ENCODE measurements at places on chromosomes 2 and 18.
A peak's percentile ranks its signal among the peaks of the same experiment; 100 is the strongest.

GRCh38 chr2:203786549-203787351 lies 80.3 kb downstream of the CD28 start:
- no peak for DNase-seq

- DNase-seq: no peak
Measured at GRCh38 chr2:142866426-142866825, 11.0 kb upstream of the KYNU start.

DNA sequence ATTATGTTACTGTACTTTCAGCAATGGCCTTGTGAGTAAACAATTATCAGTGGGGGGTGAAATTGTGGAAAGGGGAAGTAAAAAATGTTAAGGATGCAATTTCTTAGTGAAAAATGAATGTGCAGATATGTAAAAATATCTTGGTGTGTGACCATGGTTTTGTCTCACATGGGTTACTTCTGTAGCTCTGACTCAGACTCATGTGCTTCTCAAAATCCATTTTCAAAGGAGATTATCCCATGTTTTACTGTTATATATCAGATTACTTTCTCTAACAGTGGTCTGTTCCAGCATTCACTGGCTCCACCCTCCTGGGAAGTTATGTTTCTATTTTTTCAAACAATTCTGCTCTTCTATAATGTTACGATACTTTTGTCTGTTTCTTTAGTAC lies 298.2 kb upstream of the COL3A1 start:
- no peak for DNase-seq

DNA sequence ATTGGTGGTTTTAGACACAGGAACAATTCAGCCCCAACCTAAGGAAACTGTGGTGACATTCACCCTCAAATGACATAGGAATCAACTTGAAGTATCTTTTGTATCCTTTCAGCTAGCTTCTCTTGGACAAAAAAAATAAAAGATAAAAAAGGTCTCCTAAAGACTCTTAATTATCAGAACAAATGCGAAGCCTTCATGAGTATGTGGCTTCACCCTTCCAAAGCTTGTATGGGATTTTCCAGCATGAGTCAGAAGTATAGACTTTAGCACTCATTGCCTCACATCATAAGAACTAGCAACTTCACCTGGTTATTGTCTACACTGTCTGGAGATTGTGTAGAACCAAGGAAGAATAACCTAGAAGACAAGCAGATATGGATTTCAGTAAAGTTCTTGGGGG lies 135.4 kb downstream of the LAMA3 start:
- no peak for DNase-seq

DNA sequence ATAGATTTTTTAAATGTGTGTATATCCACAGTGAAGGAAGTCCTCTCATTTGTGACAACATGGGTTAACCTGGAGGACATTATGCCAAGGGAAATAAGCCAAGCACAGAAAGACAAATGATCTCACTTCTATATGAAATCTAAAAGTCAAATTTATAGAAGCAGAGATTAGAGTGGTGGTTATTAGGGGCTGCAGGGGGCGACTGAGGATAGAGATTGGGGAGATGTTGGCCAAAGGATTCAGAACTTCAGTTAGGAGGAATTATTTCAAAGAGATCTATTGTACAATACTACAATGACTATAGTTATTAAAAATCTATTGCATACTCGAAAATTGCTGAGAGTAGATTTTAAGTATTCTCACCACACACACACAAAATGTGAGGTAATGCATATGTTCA lies 252.4 kb upstream of the SLC39A10 start:
- DNase-seq: no peak

DNA sequence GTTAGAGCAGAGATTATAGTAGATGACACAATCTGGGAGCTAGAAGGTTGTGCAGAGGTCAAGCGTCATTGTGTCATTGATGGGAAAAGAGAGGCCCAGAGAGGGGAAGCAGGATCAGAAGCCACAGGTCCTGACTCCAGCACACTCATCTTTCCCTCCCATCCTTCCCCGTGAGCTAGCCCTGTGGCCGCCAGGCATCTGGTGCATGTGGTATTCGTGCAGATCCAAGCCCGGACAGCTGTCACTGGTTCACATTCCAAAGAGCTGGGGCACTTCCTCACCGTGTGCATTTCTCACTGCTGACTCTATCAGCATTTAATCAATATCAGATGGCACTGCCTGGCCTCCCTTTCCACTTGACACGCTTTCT lies 94.1 kb upstream of the THOC1 start:
- DNase-seq: no peak

DNA sequence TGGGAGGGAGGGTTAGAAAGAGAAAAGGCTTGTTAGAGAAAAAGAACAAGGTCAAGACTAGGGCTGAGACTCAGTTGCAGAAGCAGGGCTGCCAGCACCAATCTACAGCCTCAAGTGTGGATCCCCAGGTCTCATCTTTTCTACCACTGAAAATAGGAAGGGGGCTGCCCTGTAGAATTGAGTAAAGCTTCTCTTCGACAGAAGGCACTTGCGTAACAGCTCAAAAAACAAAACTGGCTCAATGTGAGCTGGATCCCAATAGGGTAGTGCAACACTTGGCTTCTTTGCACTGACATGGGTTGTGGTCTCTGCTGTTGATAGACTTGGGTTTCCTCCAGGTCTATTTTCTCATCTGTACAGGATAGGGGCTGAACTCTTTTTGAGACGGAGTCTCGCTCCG lies 1.8 kb upstream of the MPV17 start:
- no peak for DNase-seq

- DNase-seq: no peak
Measured at GRCh38 chr2:138522556-138522955, 21.0 kb downstream of the SPOPL start.

GRCh38 chr2:196403471-196403870 lies 232.1 kb upstream of the STK17B start:
- no peak for DNase-seq

DNA sequence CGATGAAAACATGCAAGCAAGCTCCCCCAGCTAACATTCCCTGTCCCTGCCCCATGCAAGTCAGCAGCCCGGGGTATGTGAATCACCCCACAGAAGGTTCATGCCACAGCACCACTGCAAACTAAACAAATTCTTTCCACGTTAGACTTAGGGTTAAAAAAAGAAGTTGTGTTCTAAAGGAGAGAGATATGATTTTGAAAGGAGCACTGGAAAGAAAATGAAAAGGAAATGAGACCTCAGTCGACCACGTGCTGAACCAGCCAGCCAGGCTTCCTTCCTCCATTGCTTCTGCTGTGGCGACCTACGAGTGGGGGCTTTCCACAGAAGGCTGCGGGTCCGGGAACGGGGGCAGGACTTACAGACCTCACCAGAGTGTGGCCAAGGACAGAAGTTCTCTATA lies 52.0 kb downstream of the ARL4C start:
- DNase-seq: no peak

GRCh38 chr2:98457045-98457696 lies 12.5 kb downstream of the INPP4A start:
- no peak for DNase-seq

GRCh38 chr18:62944454-62944853 lies 229.1 kb downstream of the PHLPP1 start:
- DNase-seq: no peak

DNA sequence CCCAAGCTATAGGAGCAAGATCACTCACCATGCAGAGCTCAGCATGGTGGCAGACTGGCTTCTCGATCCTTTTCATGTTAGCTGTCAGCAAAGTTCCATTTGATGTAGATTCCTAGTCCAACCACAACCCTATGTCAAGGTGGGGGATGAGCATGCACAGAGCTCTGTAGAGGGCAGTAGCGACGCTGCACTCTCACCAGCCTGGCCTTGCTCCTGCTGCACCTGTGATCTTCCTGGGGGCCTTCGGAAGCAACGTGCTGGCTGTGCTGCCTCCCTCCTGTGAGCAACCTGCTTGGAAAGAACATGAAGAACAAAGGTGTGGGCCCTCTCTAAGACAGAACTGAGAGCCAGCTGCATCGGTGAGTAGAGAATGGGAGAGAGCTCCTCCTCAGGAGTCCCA lies 479.4 kb upstream of the MYT1L start:
- no peak for DNase-seq

DNA sequence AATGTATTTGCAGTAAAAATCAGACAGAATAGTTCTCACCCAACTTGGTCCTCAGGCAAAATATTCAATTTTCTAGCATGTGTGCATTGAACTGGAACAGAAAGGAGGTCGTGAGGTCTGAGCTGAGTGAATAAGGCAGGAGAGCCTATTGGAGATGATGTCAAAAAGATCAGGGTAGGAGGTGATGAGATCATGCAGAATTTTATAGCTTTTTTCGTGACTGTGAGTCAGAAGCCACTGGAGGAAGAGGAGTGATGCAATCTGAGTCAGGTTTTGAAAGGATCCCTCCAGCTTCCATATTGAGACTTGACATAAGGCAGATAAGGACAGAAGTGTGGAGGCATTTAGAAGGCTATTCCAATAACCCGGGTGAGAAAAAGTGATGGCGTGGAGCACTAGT lies 299.5 kb upstream of the SOX11 start:
- DNase-seq: no peak

DNA sequence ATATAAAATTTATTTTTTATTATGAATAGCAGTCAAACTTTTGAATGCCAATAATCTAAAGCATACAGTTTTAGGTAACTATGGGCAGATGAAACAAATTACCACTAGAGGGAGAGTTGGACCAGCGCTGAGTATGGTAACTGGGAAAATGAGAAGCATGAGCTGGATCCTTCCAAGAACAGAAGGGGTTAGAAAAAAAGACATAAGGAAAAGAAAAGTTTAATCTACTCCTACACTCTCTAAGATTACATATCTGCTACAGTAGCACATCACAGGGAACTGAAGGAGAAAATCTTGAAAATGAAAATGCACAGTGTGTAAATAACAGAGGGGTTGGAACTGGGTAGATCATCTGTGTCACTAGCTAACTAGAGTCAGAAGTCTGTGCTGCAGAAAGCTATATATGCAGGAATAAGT lies 15.5 kb downstream of the REG3G start:
- DNase-seq: no peak

DNA sequence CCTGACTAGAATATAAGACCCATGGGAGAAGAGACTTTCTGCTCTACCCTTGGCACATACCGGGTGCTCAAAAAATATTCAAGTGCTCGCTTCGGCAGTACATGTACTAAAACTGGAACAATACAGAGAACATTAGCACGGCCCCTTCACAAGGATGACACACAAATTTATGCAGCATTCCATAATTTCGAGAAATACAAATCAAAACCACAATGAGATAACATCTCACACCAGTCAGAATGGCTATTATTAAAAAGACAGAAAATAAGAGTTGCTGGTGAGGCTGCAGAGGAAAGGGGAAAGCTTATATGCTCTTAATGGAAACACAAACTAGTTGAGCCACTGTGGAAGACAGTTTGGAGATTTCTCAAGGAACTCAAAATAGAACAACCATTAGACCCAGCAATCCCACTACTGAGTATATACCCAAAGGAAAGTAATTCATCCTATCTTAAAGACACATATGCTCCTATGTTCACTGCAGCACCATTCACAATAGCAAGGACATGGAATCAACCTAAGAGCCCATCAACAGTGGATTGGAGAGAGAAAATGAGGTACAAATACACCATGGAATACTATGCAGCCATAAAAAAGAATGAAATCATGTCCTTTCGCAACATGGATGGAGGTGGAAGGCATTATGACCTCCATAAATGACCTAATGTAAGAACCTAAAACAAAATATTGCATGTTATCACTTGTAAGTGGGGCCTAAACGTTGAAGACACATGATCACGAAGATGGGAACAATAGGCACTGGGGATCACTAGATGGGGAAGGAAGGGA lies 71.6 kb upstream of the CYP1B1 start:
- no peak for DNase-seq

- peak; percentile 14 for DNase-seq
Measured at GRCh38 chr2:233101816-233102215, 41.7 kb downstream of the INPP5D start.

- DNase-seq: peak; percentile 63
Measured at GRCh38 chr2:128786741-128787478, 468.2 kb upstream of the HS6ST1 start.

DNA sequence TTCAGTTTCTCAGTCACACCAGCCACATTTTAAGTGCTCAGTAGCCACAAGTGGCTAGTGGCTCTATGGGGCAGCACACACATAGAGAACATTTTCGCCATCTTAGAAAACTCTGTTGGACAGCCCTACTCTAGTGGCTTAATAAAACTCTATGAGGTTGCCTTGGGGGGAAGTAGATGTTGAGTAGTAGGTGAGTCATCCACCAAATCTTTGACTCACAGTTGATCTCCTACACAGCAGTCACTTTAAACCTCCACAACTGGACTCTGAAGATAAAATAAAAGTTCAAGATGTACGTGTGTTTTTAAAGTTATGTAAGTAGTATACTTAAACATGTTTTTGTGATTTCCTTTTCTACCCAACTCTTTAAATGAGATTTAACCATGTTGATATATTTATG lies 379.0 kb downstream of the SETBP1 start:
- no peak for DNase-seq

DNA sequence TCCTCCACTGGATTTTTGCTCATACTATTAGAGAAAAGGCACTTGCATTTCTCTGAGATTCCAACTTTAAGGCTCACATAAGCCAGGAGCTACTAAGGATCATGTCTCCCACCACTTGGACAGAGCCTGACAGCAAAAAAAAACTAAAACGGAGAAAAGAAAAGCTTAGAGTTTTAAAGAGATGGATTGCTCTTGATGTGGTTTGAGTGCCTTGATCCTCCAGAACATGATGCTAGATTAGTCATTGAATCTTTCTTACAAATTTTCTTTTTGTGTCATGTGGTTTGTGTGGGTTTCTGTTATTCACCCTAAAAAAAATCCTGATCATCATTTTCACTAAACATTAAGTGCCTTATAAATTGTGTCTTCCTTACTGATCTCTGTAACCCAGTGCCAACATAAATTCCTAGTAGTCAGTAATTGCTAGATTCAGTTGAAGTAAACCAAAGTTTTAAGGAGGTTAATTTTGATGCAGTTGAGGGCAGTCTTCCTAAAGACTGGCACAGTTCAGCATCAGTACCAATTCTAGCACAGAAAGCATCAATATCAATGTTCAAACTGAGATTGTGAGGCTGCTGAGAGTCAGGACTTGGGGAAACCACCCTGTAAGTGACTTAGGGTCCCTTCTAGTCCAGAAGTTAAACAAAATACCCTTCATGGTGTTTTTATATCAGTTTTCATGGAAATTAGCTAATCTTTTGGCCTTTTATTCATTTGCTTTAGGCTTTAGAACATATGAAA lies 206.3 kb downstream of the RAD51AP2 start:
- DNase-seq: no peak

DNA sequence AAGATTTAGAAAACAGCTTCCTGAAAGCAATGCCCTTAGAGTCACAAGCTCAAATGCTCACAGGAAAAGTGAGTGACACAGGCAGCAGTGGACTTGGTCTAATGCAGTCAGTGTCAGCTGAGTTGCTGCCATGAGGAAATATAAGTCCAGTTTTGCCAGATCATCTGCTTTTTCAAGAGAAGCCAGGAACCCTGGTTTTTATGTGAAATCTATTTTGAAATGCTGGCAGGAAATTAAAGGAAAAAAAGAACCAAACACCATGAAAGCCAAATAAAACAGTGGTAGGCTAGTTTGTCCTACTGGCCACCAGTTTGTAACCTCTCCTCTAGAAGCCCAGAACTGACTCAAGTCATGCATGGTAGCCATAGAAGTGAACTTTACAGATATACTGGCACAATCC lies 109.2 kb downstream of the THADA start:
- DNase-seq: no peak

All from cardiac septum (tissue), 1 donor.